ENCODE measurements at places on chromosomes 1 and 21.

- DNase-seq = peak; percentile 49
These were observed 929 bp upstream of the FOXJ3 start for GRCh38 chr1:42335809-42336518.

GRCh38 chr1:229758101-229759036 is 132.3 kb downstream of the URB2 start:
- no peak for DNase-seq

GRCh38 chr1:51642739-51643142 is 25.8 kb downstream of the OSBPL9 start:
- no peak for DNase-seq

DNA sequence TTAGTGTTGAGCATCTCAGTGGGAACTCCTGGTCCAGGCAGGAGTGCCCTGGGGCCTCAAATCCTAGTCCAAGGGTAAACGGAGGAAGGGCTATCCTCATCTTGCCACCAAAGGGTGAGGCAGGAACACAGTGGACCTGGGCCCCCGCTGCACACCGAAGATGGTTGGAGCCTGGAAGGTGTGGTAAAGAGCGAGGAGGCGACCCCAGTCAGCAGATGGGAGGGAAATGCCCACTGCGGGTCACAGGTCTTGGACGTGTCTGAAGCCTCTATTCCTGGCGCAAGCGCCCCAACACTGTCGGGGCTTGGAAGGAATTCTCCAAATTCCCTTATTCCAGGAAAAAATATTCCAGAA is 38.5 kb upstream of the SYNC start:
- DNase-seq = no peak

DNA sequence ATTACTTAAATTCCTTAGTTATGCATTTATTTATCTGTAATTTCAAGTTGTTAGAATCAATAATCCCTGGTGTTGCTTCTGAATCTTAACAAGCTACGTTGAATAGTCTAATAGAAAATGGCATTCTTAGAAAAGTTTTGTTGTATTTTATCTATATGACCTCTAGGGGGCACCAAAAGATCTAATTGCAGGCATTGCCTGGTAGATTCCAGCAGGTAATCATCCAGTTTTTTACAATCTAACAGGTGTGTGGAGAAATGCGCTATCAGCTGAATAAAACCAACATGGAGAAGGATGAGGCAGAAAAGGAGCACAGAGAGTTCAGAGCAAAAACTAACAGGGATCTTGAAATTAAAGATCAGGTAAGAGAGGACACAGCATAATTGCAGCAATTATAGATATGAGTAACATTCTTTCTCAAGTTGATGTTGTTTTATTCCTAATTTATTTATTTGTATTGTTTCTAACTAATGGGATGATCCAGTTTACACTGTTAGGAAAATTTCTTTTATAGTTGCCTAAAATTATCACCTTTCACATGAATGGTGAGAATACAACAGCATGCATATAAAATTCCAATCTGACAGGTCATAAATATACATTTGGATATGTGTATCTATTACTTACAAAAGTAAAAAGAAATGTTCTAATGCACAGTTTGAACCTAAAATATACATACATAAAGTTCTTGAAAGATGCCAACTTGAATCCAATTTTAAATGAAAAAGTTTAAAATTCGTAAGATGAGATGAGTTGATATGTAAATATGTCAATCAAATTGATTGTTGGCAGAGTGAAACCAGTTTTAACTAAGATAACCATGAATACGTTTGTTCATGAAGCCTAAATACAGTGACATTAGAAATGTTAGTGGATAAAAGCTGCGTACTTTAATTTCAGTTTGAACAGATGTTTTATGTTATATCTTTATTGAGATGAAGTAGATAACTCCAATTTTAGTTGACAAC is 88.4 kb downstream of the SDCCAG8 start:
- peak; percentile 80 for DNase-seq

DNA sequence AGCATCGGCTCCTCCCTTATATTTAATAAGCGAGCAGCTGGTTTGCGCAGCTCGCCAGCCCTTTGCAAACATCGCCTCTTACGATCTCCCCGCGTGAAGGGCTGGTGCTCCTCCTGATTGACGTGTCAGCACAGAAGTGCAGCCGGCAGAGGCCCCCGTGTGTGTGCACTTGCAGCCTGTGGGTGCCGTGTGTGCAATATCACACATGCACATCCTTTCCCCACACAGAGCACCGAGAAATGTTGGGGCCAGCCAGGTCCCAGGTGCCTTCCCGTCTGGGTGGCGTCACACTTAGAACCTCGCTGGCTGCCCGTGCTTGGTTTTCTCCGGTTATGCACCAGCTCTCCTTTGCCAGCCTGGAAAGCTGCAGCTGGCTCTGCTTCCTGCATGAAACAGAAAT is 126.6 kb upstream of the AJAP1 start:
- no peak for DNase-seq

GRCh38 chr1:159177272-159177907 is 6.0 kb downstream of the CADM3 start:
- DNase-seq = peak; percentile 89

DNA sequence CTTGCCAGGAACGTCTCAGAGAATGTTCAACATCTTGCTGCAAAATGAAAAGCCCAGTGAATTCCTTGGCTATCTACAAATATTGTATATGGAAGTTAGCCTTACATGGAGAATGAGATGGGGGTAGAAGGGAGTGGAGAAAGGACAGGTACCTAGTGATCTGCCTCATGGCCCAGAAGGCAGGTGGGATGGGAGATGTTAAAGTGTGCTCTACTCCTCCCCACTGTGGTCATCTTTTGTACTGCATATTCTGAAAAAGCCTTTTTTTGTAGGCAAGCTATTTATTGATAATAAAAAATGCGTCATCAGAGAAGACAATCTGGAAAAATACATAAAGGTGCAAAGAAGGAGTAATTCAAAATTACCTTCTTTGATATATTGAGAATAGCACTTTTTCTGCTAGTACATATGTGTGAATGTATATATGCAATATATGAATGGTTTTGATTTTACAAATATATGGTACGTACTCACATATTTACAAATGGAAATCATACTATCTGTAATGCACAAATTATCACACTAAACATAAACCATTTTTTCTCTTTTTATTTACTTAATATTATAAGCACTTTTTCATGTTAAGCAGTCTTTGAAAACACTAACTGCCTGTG is 19.1 kb upstream of the SLC5A9 start:
- DNase-seq = peak; percentile 42

DNA sequence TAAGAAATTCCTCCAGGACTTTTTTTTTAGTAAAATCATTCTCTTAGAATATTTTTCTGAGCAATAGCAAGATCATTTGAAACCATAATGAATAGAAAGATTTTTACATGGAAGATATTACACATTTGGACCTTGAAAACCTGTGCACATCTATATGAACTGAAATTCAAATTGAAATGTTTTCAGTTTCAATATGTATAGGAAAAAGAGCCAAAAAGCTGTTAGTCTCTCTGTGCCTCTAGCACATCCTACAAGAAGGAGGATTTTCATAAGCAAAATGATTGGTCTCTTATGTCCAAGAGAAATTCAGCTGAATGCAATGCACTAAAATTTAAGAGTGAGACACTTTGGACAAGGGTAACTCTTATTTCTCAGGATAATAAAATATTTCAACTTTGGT is 8.2 kb downstream of the HMCN1 start:
- DNase-seq = no peak
